ENCODE measurements at places on chromosomes 6 and 20. TPM values are rescaled to one million over a fixed set of nuclear protein-coding genes. Genes with fewer than 3 reads are reported as not detected.

The GSTA3 gene
- total RNA-seq = not detected

The AIF1 gene
- 6.7 TPM for total RNA-seq

The ZNF334 gene
- total RNA-seq = 18.7 TPM

GRCh38 chr20:56625837-56626236, 3.3 kb upstream of the TFAP2C start:
- no peak for DNase-seq

The ARFGEF2 gene
- total RNA-seq = 52.1 TPM

The TULP4 gene
- total RNA-seq = 119 TPM
